T-helper 22 cell (primary cell): ENCODE measurements at places on chromosomes 7 and 10.

DNA sequence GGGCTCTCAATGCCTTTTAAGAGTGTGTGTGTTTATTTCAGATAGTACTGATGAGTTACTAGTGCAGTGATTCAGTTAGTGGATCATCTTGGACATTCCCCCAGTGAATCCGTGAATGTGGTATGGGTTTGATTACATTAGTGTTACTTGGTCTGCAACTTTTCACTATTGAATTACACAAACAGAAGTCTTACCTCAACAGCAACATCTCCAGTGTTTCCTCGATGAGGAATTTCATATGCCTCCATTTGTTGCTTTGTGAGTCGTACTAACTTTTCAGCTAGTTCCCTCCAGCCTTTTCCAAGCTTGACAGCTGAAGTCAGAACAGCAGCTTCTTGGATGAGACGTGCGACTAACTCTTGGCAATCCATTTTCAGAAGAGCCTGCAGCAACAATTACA is 63.2 kb downstream of the MACC1 start:
- DNase-seq, result no peak

- no peak for DNase-seq
These were observed 830 bp downstream of the IMPDH1 start for GRCh38 chr7:128408709-128409595.

- no peak for DNase-seq
These were observed 6.0 kb upstream of the ZDHHC4 start for GRCh38 chr7:6571160-6571779.

GRCh38 chr10:14244147-14244546 is 86.6 kb downstream of the FRMD4A start:
- no peak for DNase-seq

DNA sequence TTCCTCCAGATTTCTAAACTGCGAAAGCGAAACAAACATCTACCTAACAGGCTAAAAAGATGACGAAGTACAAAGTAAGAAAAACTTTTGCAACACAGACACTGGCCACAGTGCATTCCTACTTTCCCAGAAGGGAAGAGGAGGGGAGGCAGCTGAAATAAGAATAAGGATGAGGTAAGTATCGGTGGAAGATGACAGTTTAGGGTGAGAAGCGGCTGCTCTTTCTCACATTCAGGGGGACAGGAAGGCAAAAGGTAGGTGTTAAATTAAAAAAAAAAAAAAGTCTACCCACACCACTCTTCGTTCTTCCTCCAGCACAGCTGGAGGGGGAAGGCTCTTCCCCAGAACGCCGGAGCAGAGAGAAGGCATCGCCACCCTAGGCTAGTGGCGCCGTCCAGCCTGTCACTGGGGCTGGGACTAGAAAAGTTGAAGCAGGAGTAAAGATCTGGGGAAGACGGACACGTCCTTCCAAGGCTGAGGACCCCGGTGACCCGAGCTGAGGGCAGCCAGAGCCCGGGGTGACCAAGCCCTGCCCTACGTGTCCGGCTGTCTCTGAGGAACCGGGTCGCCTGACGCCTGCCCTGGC is 846 bp downstream of the DNAJC1 start:
- DNase-seq, result no peak

DNA sequence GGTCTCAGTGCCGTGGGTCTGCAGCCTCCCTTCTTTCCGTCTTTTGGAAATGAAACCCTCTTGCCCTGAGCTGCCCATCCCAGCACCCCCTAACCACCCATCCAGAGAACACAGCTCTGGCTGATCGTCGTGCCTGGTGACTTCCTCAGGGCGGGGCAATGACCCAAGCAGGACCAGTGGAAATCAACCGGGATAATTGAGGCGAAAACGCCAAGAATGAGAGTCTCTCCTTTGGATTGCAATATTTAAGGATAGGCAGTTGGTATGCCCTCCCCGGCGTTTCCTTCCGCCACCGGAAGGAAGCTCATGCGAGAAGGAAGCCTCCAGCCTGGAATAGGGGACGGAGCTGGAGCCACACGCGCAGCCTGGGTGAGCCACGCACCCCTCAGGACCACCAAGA is 73.7 kb upstream of the PFKP start:
- DNase-seq, result no peak
